ENCODE measurements at places on chromosomes 5 and 9.
A peak's percentile ranks its signal among the peaks of the same experiment; 100 is the strongest.

GRCh38 chr5:72167804-72168203 is 60.5 kb downstream of the MAP1B start:
- no peak for DNase-seq

- DNase-seq, result no peak
Measured at GRCh38 chr9:18820566-18821095, 212.4 kb downstream of the SAXO1 start.

- no peak for DNase-seq
Measured at GRCh38 chr5:1718669-1719068, 81.0 kb downstream of the MRPL36 start.

DNA sequence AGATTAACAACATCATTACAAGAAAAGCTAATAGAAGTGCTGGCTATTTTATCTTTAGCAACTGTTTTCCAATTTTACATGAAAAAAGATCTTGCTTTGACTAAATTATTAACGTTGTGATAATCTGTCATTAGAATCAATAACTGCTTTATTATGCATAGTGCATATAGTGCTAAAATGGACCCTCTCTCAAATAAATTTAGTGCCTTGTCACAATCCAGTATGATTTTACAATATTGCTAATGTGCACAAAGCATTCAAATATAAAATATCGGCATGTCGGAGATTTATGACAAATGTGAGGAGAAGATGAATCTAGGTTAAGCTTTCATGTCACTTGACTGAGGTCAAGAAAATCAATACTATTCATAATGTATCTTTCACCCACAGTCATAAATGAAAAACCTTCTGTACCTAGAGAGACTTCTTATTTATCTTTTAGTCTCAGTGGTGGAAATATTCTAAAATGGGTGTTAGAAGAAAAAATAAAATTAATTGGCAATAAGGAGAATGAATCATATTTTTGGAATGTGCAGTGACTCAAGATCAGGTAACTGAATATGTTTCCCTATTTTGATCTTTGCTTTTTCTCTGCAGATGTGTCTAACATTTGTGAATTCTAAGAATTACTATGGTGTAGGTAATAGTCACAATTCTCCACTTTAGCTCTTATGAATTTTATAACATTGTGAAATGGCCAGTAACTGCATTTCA is 672.9 kb upstream of the GRAMD2B start:
- no peak for DNase-seq

DNA sequence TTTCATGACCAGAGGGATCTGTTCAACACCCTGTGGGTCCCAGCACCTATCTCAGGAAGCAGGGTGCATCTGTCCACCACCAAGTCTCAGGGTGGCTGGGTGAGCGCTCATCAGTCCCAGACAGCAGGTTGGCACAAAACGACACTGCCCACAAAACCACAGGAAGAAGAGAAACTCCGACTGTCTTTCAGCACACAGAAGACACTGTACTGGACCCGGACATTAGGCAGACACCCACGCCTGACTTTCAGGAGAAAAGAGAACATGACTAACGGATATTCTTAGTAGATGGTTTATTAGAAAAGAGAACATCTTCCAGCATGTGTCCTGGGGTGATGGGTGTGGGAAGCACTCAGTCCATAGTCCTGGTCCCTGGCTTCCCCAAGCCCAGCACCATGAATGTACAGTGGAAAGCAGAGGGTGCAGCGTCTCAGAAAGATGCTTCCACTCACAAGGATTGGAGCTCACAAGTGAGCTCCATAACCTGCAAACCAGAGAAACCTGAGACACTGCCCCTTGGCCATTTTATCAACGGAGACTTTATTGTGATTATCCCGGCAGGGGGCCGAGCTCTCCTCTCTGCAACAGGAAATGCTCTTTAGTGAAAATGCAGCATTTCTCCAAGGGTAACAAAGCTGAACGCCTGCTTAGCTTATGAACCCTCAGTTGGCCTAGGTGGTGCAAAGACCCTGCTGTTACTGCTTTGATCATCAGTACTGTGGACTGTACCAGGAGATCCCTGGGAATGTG is 35.8 kb upstream of the LCP2 start:
- peak; percentile 48 for DNase-seq

DNA sequence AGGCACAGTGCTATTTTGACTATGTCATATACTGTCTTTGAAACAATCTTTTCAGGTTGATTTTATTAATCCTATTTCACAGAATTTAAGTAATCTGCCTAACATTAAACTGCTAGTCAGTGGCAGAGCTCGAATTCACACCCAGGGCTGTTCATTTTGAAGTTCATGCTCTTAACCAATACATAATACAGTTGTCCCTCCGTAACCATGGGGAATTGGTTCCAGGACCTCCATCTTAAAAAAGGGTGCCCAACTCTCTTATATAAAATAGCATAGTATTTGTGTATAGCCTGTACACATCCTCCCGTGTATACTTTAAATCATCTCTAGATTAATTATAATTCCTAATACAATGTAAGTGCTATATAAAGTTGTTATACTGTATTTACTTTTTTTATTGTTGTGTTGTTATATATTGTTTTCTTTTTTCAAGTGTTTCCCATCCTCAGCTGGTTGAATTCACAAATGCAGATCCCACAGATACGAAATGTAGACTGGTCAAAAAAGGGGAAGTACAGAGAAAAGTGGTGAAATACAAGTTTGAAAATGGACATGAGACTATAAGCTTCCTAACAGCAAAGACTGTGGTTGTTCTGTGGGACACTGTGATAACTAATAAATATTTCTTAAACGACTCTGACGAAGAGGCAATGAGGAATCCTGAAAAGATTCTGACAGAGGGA is 18.3 kb downstream of the RFX3 start:
- DNase-seq, result no peak

DNA sequence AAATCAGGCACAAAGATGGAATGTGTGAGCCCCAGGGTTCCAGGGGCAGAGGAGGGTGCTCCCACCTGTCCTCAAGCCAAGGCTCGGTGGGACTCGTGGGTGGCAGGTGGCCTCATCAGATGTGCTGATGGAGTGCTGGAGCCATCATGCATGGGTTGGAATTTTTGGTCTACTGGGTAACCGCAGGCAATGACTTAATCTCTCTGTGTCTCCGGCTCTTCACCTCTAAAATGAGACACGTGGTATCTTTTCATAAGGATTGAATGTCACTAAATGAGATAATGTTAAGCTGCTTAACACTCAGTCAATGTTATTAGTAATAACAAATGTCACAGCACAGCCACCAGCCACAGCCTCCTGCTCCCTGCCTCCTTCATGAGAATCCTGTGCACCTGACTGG is 245.5 kb downstream of the HSPA4 start:
- DNase-seq, result no peak

DNA sequence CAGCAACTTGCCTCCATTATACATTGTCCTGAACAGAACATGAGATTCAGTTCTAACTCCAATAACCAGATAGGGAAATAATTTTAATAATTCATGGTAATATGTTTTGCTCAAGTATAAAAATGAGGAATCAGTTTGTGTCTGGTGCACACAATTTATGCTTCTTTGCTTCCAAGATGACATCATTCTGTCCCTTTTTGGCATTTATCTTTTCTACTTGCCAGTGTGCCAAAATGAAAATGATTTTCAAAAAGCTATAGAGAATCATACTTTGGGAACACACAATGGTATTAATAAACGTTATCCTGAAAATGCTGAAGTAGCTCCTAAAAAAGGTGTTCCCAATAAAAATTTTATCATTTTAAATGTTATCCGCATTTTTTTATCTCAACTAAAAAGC is 519.0 kb downstream of the CAAP1 start:
- no peak for DNase-seq

DNA sequence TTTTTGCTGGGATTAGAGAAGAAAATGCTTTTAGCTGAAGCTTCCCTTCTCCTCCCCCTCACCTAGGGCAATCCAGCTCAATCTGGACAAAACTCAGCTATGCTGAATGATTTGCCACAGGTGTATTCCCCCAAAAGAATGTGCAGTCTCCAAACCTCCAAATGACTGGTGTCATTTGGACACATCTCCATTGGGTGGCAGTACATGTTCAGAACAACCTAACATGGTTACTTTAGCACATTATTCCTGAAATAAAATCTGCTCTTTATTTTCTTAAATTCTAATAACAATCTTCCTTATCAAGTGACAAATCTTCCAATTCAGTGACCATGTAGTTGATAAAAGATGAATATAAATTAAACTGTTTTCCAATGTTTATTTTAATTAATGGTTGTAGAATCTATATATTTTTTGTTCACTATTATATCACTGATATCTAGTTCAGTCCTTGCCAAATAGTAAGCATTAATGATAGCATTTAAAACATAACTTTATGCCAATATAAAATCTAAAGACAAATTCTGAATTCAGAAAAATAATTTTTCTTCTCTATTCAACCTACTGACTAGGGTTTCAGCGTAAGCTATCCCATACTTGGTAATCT is 61.3 kb upstream of the MOCS2 start:
- DNase-seq, result peak; percentile 3

DNA sequence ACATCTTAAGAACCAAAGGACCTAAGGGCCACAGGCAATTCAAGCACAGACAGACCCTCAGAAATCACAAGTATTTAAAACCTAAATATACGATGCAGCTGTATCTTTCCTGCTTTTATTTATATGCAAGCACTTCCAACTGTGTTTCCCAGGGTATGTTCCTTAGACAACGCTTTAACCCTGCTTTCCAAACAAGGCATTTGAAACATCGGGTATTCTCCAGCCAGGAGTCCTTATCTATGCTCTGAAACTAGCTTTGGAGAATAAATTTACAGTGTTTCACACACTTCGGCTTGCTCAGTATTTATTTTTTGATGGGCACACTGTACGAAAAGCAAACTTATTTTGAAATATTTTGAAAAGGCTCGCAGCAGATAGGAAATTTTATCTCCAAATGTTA is 13.5 kb downstream of the NR6A1 start:
- DNase-seq, result no peak

DNA sequence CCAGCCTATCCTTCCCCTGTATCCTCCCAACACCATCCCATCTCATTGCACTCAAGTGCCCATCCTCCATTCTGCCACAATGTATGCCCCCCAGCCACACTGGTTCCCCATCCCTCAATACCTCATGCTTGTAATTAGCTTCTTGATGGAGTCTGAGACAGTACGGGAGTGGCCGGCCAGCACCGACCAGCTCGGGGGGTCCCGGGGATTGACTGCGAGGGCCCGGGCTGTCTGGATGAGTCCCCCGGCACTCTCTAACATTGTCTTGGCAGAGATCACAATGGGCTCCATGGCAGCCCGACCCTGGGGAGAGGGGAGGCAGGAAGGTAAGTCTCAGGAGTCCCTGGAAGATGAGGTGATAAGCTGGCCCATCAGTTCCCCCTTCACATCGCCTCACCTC is 17.2 kb upstream of the TPM2 start:
- no peak for DNase-seq

DNA sequence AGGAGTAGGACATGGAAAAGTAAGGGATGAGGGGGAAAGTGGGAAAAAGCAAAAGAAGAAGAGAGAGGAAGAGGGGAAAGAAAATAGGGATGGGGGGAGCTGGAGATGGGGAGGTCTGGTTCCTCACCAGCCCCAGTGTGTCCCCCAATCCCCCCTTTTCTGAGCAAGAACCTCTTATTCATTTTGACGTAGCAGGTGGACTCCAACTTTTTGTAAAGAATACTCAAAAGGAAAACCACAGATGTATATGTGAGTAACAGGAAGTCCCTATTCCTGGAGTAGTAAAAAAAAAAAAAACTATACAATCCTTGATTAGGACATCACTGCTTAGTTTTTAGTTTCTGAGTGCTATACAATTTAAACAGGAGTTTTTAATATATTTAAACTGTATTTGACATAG is 3.9 kb upstream of the CFAP95 start:
- DNase-seq, result no peak

GRCh38 chr9:85009251-85009650 is 339.7 kb downstream of the NTRK2 start:
- no peak for DNase-seq

GRCh38 chr5:80072103-80073073 is 37.2 kb downstream of the THBS4 start:
- DNase-seq, result no peak

DNA sequence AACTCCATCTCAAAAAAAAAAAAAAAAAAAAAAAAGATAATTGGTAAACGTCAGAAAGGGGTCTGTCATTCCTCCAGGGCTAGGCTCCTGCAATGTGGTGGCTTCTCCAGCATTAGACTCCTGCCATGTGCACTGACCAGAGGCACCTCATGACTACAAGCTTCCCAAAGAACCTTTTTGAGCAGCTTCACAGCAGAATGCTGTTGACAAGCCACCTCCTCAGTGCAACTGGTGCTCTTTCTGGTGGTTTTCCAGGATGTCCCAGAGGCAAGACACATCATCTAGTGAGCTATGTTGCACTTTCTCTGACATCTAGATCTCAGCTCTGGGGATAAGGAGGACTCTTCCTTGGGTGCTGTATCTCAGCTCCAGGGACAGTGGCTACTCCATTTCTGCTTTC is 11.6 kb downstream of the RPL37 start:
- DNase-seq, result no peak

GRCh38 chr9:92440751-92441046 is 16.4 kb upstream of the OMD start:
- no peak for DNase-seq

GRCh38 chr9:33197279-33198152 is 30.4 kb upstream of the B4GALT1 start:
- DNase-seq, result no peak

DNA sequence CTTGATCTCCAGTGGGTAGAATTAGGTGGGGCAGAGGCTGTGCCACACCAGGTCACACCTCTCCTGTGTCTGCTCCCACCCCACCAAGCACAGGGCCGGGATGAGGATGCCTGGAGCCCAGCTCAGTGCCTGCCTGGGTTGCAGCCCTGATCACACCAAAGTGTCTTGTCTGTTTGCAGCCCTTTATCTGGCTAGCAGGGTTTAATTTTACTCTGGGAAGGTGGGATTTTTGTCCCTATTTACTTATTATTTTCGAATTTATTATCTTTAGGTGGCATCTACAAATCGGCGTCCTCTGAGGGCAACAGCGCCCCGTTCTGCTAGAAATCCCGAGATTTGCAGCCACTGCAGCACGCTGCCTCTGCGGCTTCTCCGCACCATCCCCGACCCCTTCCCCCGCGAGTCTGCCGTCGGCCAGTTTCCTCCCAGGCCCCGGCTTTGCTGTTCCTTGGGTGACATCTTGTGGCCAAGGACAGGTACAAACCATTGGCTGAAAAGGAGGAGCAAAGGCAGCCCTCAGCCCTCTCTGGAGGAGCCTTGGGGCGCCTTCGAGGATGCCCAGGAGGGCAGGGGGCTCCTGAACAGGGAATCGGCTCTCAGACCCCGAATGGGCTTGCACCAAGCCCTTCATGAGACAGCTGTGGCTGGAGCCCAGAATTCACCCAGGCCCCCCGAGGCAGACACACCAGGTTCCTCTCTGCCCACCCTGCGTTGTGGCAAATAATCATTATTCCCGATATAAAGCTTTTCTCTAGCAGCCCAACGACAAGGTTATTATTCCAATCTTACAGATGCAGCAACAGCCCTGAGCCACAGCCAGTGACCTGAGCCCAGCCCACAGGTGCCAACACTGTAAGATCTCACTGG is 113.0 kb downstream of the GAPVD1 start:
- peak; percentile 52 for DNase-seq

- no peak for DNase-seq
Measured at GRCh38 chr9:21904776-21905175, 89.4 kb downstream of the CDKN2A start.

All from activated T-cell treated with anti-CD3 and anti-CD28 coated beads for 24 hours (primary cell).